ENCODE measurements at places on chromosomes 11 and 22. TPM values are rescaled to one million over a fixed set of nuclear protein-coding genes. Genes with fewer than 3 reads are reported as not detected.

Gene LARGE1
- 46.5 TPM for total RNA-seq

Gene CDKN1C
- 19.2 TPM for total RNA-seq

Gene KCNK4
- 0.27 TPM for total RNA-seq

Gene PRDX5
- total RNA-seq: 339 TPM

Gene PAAF1
- 10.5 TPM for total RNA-seq

Gene BIK
- total RNA-seq: 13.5 TPM

Gene GLB1L3
- 0.16 TPM for total RNA-seq

Gene MMP3
- total RNA-seq: 4.8 TPM

Gene OR56A3
- total RNA-seq: not detected

- no peak for DNase-seq
Measured at GRCh38 chr11:110297726-110298300, 1.4 kb upstream of the RDX start.

GRCh38 chr11:13339195-13340153 is 61.9 kb downstream of the BMAL1 start:
- DNase-seq: no peak

DNA sequence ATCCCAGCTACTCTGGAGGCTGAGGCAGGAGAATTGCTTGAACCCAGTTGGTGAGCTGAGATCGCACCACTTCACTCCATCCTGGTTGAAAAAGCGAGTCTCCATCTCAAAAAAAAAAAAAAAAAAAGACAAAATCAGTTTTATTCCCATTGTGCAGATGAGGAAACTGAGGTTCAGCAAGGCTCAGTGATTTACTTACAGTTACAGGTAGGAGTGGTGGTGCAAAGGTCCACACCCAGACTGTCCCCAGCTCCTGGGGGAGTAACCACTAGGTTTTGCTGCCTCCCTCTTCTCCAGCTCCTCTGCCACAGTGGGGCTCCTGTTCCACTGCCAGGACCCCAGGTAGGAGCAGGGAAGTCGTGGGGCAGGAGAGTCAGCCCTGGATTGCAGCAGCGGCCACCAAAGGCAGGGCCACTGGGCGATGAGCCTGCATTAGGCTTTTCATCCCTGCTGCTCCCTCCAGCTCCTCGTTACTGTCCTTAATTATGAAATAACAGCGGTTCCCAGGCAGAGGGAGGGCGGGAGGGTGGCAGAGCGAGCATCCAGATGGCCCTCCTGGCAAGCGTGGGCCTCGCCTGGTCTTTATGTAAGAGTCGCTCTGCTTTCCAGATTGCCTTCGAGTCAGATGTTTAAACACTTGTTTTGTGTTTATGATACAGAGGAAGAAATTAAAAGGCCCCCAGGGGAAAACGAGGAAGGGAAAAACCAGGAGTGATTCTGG is 15.5 kb upstream of the RASD2 start:
- no peak for DNase-seq

DNA sequence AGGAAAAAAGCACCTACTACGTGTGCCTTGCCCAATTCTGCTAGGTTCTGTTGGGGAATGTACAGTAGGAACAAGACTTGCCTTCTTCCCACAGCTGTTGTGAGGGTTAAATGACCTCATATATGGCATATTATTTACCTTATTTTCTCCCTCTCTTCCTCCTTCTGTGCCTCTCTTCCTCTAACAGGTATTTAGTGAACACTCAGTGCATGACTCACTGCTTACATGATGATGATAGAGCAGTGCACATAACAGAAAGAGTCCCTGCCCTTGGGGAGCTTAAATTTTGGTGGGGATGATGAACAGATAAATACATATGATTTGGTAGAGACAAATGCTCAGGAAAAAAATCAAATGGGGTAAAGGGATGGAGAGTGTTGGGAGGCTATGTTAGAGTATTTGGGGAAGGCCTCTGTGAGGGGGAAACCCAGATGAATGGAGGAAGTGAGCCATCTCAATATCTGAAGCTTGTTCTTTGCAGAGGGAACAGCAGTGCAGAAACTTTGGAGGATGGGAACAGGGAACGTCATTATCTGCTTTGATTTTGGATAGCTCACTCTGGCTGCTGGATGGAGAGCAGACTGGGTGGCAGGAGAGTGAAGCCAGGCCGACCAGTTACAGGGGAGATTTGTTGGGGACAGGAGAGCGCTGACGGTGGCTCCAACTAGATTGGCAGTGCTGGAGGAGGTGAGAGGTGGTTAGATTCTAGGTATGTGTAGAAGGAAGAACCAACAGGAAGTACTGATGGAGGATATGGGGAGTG is 95.5 kb upstream of the TENM4 start:
- DNase-seq: no peak

DNA sequence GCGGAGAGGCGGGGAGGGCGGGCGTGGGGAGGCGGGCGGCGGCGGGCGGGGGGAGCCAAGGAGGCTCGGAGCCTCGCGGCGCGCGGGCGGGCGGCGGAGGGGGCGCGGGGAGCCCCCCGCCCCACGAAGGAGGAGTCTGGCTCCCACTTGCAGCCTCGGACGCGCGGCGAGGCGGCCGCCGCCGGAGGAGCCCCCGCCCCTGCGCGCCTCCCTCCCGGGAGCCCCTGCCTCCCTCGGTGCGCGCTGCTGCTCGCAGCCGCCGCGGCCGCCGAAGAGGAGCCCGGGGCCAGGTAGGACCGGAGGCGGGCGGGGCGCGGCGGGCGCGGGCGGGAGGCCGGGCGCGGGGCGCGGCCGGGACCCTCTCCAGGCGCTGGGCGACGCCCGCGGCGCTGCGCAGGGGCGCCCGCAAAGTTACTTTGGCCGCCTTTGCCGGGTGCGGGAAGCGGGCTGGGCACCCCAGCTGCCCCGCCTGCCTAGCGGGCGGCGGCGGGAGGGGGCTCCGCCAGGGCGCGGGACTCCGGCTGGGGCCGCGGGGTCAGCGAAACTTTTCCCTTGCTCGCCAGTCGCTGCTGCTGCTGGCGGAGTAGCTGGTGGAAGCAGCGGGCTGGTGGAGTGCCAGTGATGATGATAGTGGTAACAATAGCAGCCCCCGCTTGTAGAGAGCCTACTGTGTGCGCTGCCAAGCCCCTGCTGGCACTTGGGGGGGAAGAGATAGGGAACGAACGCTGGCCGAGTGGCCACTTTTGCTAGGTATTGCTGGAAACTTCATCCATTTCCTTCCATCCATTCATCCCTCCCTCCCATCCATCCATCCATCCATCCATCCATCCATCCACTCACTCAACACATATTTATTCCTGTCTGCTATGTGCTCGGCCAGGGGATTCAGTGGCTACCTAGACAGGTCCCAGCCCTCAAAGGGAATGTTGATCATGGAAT is at the start of gene MPPED1:
Gene MPPED1 (plus strand): TSS at position 146 of the 939 bp plus-strand sequence. CDS start 12,972 bp downstream, outside the sequence.
- no peak for DNase-seq

DNA sequence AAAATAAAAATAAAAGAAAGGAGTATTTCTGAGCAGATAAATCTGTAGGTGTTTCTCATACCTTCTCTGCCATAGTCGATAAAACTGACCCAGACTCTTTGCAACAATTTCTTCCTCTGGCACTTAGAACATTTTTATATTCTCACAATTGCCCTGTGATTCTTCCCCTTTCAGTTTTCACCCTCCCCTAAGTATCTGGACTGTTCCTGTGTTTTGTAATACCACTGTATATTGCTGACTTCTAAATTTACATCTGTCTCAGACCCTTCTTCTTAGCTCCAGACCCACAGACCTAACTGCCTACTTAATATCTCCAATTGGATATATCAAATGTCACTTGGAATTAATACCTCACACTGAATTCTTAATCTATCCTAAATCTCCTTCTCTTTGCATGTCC is 133.4 kb upstream of the DDI1 start:
- no peak for DNase-seq

GRCh38 chr22:48827268-48827846 is 1000.3 kb downstream of the BRD1 start:
- no peak for DNase-seq

DNA sequence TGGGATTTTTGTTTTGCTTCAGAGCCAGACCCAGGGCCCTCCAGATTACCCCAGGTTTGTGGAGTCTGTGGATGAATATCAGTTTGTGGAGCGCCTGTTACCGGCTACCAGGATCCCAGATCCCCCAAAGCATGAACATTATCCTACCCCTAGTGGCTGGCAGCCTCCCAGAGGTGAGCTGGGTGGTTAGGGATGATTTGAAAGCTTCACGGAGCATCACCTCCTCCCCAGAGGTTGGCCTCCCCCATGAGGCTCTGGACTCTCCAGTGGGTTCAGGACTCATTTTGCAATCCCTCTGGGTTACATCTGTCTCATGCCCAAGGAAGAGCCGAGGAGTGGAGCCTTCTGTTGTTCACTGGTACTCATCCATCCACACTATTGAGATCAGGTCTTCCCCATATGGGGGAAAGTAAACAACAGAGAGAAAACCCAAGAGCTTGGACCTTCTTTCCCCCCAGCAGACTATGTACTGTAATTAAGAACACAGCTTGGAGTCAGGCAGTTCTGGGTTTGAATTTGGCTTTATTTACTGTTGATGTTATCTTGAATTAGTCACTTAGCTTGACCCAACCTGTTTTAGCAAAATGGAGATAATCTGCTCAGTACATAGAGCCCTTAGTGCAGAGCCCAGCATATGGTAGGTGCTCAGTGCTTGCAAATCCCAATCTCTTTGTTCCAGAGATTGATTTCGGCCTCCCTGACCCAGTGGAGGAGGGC is 2.5 kb downstream of the MRPL49 start:
- no peak for DNase-seq

- DNase-seq: no peak
Measured at GRCh38 chr11:13661074-13661623, 7.3 kb upstream of the FAR1 start.

- peak; percentile 83 for DNase-seq
Measured at GRCh38 chr11:67373648-67374570, 511 bp upstream of the CLCF1 start.

GRCh38 chr11:81342966-81343365 is 1390.7 kb downstream of the FAM181B start:
- no peak for DNase-seq

DNA sequence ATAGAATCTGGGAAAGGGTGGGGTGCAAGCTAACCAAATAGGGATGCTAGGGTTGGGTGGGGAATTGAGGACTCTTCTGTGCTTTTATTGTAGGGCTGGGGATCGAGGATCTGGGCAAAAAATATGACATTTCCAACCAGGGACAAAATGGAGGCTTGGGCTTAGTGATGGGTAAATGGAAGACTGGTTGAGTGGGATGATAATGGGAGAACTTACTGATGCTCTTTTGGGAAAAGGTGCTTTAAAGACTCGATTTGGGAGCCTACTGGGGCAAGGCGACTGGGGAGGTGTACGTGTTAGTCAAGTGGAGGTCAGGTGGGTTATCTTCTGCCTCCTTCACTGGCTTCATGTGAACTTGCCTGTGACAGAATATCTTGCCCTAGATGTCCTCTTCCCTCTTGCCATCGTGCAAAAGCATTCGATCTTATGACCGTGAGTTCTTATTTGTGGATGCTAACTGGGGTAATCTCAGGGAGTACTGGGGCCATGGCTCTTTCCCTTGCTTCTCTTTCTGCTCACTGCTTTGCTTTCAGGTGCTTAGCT is 10.4 kb upstream of the RBM4 start:
- no peak for DNase-seq

- DNase-seq: no peak
Measured at GRCh38 chr22:27066856-27067255, 409.5 kb downstream of the MIAT start.

DNA sequence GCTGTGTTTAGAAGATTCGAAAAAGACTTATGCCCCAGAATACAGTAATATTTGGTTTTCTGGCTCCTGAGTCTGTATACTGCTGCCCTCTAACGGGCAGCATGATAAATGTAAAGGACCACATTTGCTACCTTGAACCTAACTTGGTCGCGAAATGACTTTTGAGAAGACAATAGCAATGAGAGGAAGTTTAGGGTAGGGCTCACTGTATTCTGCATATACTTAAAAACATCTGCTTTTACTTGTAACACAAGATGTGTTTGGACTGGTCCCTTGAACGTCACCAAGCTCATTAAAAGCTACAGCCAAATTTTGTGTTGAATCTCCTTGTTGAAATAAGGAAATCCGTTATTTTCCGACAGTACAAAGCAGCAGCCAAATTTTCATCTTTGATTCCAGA is 309.1 kb downstream of the SWAP70 start:
- DNase-seq: no peak

DNA sequence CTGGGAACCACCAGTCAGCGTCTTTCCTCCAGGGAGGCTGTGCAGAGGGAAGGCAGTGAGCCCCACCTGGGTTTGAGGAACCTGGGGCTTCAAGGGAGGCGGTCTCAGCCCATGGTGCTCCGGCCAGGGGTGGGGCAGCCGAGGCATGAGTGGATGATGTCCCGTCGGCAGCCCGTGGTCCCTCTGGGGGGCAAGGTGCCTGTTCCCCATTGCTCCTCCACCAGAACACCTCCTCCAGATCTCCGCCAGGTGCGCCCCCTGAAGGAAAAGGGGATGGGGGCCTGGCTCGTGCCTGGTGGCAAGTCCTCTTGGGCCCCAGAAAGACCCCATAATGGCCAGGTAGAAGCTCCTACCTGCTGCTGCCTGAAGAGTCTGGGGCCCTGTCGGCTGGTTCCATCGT is 94.1 kb downstream of the KCNQ1 start:
- DNase-seq: peak; percentile 4

GRCh38 chr11:123260511-123261211 is 65.6 kb upstream of the CLMP start:
- no peak for DNase-seq

- DNase-seq: no peak
Measured at GRCh38 chr11:14634813-14635212, 8.8 kb upstream of the PDE3B start.

GRCh38 chr11:124762105-124762623 is at the start of gene ESAM:
Gene ESAM, minus strand, starts transcription at chr11:124762290. Its CDS starts 136 bp downstream, at chr11:124762154.
- peak; percentile 84 for DNase-seq

DNA sequence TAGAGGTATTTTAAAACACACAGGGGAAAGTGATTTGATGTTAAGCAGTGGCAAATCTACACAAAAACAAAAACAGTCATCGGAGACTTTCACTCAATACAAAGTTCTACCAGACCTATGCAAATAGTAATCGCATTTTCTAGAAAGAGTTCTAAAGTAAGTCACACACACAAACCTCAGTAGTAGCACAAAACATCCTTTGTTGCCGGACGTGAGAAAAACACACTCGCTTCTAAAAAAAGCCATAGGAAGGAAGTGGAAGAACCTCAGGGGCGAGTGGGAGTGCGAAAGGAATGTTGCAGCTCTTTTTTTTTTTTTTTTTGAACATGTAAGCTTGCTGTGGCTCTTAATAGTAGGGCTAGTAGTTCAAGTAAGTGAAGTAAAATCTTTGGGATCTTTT is 88.9 kb downstream of the MAML2 start:
- DNase-seq: peak; percentile 35

DNA sequence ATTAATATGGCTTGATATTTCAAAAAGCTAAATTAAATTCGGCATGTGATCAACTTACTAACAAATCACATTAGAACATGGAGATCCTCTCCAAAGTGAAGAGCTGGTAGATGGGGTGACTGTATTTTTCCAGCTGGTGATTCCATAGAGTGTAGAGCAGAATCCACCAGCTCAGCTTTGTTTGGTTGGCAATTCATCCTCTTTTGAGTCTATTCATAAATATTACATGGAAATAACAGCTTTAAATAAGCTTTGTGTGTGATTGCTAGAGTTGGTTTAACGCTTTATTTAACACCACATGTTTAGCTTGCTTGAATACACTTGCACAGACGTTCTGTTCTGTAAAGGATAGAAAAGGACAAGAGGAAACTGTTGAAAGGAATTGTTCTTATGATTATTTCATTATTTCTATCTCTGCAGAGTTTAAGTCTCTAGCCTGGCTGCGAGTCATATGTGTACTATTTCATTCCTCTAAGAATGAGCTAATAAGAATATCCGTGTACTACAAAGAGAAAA is 738.3 kb upstream of the KIRREL3 start:
- no peak for DNase-seq

Measured in transverse colon (tissue), 4 donors.